Glutamatergic neuron (in vitro differentiated cells): ENCODE measurements at places on chromosomes 3 and 15. TPM values are rescaled to one million over a fixed set of nuclear protein-coding genes. Genes with fewer than 3 reads are reported as not detected.

DNA sequence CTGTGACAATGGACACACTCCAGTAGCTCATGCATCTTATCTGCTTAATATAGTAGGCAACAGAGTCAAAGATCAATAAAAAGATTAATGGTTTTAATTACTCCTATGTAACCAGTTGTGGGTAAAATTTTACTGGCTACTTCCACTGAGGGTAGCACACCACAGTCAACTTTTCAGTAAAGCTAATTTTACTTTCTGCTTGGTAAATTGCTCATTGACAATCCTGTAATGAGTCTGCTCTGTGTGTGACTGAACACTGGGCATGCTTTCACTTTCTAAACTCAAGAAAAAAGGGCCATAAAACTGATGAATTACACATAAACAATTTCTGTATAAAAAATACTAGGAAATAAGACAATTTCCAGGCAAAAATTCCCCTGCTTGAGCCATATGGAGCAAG is 838.3 kb downstream of the VGLL3 start:
- no peaks in the 10 kb centered on the region for H3K27me3 ChIP-seq
- DNase-seq = no peak
- H3K36me3 ChIP-seq = no peaks in the 10 kb centered on the region

- peaks cover 9% of the 10 kb centered on the region for H3K4me1 ChIP-seq
- peaks cover 9% of the 10 kb centered on the region for H3K27me3 ChIP-seq
- H3K27ac ChIP-seq = peak overlapping the region; percentile 96
- H3K36me3 ChIP-seq = no peaks in the 10 kb centered on the region
- peak overlapping the region; percentile 95 for H3K4me3 ChIP-seq
These were observed 664 bp downstream of the PPCDC start for GRCh38 chr15:75023872-75024636.

DNA sequence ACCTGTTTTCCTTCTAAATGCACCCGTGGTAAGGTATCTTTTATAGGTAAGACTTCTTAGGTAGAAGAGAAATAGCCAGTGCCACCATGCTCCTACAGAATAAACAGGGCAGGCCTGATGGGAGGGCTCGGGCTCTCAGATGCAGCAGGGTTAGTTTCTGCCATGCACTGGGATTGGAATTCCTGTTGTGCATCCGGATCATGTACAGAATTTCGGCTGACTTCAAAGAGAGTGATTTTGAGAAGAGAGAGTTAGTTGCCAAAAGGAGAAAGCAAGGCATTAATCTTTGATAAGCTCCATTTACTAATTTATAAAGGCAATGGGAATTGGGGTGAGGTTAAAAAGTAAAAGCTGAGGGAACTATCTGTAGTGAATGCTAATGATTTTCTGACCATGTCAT is 211.2 kb downstream of the WDR72 start:
- H3K27ac ChIP-seq = no peak overlapping the region
- H3K27me3 ChIP-seq = peaks cover 2% of the 10 kb centered on the region
- no peak for DNase-seq
- H3K4me3 ChIP-seq = no peak overlapping the region
- peaks cover 11% of the 10 kb centered on the region for H3K4me1 ChIP-seq
- no peaks in the 10 kb centered on the region for H3K36me3 ChIP-seq

The SCAMP2 gene
- total RNA-seq = 35.6 TPM

- no peak overlapping the region for H3K27ac ChIP-seq
- no peak overlapping the region for H3K4me3 ChIP-seq
- H3K36me3 ChIP-seq = no peaks in the 10 kb centered on the region
These were observed 78.5 kb upstream of the BCL6 start for GRCh38 chr3:187823746-187824145.

The RPL29 gene
- total RNA-seq = 588 TPM

- H3K36me3 ChIP-seq = no peaks in the 10 kb centered on the region
- no peak overlapping the region for H3K27ac ChIP-seq
- DNase-seq = no peak
- H3K27me3 ChIP-seq = peaks cover 2% of the 10 kb centered on the region
These were observed 5.2 kb upstream of the FURIN start for GRCh38 chr15:90862964-90863778.

- no peaks in the 10 kb centered on the region for H3K4me1 ChIP-seq
- H3K36me3 ChIP-seq = no peaks in the 10 kb centered on the region
- H3K27ac ChIP-seq = no peak overlapping the region
- no peak for DNase-seq
- H3K27me3 ChIP-seq = peaks cover 3% of the 10 kb centered on the region
These were observed 28.8 kb upstream of the VILL start for GRCh38 chr3:37961622-37962431.

GRCh38 chr3:115789481-115789880 is 166.2 kb downstream of the GAP43 start:
- no peaks in the 10 kb centered on the region for H3K36me3 ChIP-seq
- peaks cover 40% of the 10 kb centered on the region for H3K4me1 ChIP-seq
- no peak overlapping the region for H3K27ac ChIP-seq
- peaks cover 17% of the 10 kb centered on the region for H3K27me3 ChIP-seq

DNA sequence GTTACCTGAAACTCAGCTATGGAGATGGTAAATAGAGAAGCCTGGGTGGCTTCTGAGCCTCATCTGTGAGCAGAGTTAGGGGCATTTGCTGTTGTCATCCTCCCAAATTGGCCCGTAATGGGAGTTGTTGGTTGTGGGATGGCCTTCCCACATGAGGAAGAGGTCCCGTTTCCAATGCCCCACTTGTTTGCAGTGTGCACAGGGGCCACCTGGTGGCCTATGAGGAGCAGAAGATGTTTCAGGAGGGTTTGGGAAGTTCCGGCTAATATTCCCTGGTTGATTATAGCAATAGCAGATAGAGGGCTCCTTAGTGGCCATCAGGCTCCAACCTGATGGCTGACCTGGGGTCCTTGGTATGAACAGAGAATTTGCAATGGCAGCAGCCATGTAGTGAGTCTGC is 1546.5 kb downstream of the OTOL1 start:
- H3K4me1 ChIP-seq = no peaks in the 10 kb centered on the region
- H3K4me3 ChIP-seq = no peak overlapping the region
- no peak overlapping the region for H3K27ac ChIP-seq
- no peaks in the 10 kb centered on the region for H3K27me3 ChIP-seq

DNA sequence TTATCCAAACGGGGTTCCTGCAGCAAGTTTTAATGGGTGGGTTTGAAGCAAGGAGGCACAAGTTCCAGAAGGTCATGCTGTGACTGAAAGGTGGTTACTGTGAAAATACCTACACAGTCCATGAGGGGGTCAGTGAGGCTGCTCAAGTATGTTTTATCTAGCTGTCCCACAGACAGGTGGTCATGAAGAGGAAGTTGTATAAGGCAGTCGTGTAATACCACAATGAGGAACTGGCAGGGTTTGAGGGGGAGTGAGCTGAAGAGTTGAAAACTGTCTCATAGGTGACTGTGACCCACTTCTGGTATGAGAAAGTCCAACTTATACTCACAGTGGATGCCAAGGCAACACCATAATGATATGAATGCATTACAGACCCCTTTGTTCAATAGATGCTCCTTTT is 856.8 kb downstream of the OTOL1 start:
- H3K36me3 ChIP-seq = no peaks in the 10 kb centered on the region
- H3K27me3 ChIP-seq = no peaks in the 10 kb centered on the region
- H3K4me1 ChIP-seq = peaks cover 3% of the 10 kb centered on the region

GRCh38 chr3:195696632-195697278 is 24.0 kb upstream of the MUC20 start:
- peak overlapping the region; percentile 48 for H3K27ac ChIP-seq
- peaks cover 22% of the 10 kb centered on the region for H3K4me1 ChIP-seq
- H3K36me3 ChIP-seq = peaks cover 8% of the 10 kb centered on the region
- peaks cover 7% of the 10 kb centered on the region for H3K27me3 ChIP-seq

DNA sequence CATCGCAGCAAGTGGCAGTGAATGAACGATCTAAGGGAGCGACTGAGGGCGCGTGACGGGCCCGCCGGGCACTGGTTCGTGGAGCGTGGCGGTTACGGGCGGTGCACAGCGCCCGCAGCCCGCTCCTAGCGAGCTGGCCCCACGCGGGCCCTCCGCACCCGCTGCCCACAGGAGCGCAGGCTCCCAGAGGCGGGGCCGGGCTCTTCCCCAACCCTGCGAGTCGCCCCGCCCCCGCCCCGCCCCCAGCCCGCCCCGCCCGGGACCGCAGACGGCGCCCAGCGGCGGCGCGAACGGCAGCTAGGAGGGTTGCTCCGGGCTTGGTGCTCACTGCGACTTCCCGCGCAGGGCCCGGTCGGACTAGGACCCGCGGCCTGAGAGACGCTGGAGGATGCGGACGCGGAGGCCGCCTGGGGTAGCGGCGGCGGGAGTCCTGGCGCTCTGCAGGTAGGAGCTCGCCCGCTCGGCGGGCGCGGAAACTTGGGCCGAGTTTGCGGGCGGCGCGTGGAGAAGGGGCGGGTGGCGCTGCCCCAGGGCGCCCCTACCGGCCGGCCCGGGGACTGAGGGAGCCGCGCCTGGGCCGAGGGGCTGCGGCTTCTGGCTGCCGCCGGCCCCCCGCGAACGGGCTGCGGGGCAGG is at the start of gene C15orf39:
C15orf39 (plus strand) TSS at position 267 of the 635 bp plus-strand sequence. CDS start 4,167 bp downstream, outside the sequence.
- H3K36me3 ChIP-seq = no peaks in the 10 kb centered on the region
- peak within 1 kb of the TSS; percentile 85 for H3K4me3 ChIP-seq
- H3K4me1 ChIP-seq = peaks cover 10% of the 10 kb centered on the region
- DNase-seq = peak; percentile 79
- peaks cover 14% of the 10 kb centered on the region for H3K27me3 ChIP-seq
- peak within 1 kb of the TSS; percentile 53 for H3K27ac ChIP-seq

DNA sequence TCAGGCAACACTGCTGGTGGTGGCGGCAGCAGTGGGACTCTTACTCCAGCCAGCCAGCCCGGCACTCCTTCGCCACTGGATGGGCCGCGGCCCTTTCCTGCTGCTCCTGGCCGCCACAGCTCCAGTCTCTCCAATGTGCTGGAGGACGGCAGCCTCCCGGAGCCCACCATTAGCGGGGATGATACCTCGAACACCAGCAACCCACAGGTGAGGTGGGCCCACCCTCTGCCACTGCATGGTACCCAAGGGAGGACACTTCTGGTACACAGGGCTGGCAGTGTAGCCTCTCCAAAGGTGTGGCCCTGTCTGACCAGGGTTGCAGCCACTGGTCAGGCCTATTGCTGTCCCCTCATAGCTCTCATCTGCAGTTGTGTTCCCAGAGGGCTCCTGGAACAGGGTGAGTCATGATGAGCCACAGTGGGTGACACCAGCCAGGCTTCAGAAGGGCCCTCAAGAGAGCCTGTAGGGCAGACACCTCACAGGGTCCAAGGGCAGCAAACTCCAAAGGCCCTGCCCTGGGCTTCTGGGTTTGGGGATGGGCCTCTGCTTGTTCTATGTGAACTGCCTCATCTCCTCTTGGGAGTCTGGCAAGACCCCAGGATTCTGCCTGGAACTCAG is 20.8 kb downstream of the NBEAL2 start:
- peaks cover 6% of the 10 kb centered on the region for H3K4me1 ChIP-seq
- no peak overlapping the region for H3K4me3 ChIP-seq
- H3K27ac ChIP-seq = no peak overlapping the region
- H3K27me3 ChIP-seq = peaks cover 5% of the 10 kb centered on the region

- H3K36me3 ChIP-seq = no peaks in the 10 kb centered on the region
- no peak for DNase-seq
- H3K4me1 ChIP-seq = no peaks in the 10 kb centered on the region
- no peaks in the 10 kb centered on the region for H3K27me3 ChIP-seq
These were observed 176.6 kb downstream of the OSBPL10 start for GRCh38 chr3:31804251-31805051.

DNA sequence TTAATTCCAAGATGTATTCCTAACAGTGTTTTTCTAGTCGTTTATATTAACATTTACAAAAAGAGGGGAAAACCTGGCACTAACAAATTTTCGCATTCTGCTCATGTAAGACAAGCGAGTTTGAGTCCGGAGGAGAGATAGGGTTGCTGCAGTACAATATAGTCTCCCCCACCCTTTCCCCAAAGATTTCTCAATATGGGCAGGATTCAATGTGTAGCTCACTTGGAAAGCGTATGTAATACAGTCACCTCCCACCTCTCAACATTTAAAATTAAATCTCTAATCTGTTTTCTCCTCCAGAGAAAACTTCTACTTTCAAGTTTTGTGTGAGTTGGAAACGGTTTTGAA is 57.9 kb downstream of the CMSS1 start:
- DNase-seq = no peak
- H3K4me3 ChIP-seq = peak overlapping the region; percentile 93
- H3K27me3 ChIP-seq = no peaks in the 10 kb centered on the region
- peaks cover 13% of the 10 kb centered on the region for H3K4me1 ChIP-seq
- H3K27ac ChIP-seq = peak overlapping the region; percentile 74

GRCh38 chr15:23514484-23514883 is 51.0 kb upstream of the MKRN3 start:
- no peaks in the 10 kb centered on the region for H3K36me3 ChIP-seq
- H3K27me3 ChIP-seq = no peaks in the 10 kb centered on the region
- no peak overlapping the region for H3K27ac ChIP-seq
- H3K4me3 ChIP-seq = no peak overlapping the region
- no peak for DNase-seq
- H3K4me1 ChIP-seq = no peaks in the 10 kb centered on the region

GRCh38 chr15:60914360-60914759 is 314.7 kb downstream of the RORA start:
- peaks cover 8% of the 10 kb centered on the region for H3K4me1 ChIP-seq
- no peaks in the 10 kb centered on the region for H3K36me3 ChIP-seq
- no peak overlapping the region for H3K27ac ChIP-seq
- H3K27me3 ChIP-seq = no peaks in the 10 kb centered on the region
- H3K4me3 ChIP-seq = no peak overlapping the region

The LRRC31 gene
- total RNA-seq = not detected

DNA sequence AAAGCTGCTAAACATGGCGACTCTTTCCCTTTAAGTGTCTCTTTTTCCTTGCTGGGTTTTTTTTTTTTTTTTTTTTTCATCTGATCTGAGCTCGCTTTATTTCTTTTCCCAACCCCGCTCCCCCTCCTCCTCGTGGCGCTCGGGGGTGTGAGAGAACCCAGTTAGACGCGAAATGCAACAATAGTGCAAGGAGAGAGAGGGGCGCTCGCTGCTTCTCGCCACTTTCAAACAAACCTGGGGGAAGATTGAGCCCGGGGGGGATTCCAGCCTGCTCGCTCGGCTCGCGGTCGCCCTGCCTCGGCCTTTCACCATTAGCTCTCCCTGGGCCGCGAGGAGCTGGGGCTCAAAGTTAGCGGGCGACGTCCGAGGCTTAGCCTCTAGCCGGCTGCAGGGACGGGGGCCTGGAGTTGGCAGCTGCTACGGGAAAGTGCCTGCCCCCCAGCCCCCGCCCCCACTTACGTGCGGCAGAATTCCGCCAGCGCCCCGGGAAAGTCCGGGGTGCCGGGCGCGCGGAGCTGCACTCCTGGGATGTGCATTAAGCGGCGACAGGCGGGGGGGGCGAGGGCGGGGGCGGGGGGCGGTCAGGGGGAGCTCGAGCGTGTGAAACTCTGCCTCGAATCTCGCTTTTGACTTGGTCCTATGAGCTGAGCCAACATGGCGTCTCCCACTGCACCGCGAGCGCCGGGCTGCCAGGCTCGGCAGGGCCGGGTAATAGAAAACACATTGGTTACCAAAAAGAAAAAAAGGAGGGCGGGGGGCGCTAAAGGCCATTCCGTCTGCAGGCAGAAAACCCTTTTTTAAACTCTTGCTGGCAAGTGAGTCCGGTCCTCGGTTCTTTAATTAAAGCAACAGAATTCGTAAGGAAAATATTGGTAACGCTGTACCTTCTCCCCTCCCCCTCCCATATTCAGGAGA is 10.4 kb downstream of the NR2F2 start:
- H3K36me3 ChIP-seq = no peaks in the 10 kb centered on the region
- DNase-seq = peak; percentile 61
- H3K4me1 ChIP-seq = peaks cover 9% of the 10 kb centered on the region
- peak overlapping the region; percentile 76 for H3K27ac ChIP-seq
- peak overlapping the region; percentile 91 for H3K4me3 ChIP-seq
